GM13976 (cell line): ENCODE measurements at places on chromosomes 4 and X.

GRCh38 chrX:132795181-132795580, 163.2 kb downstream of the HS6ST2 start:
- DNase-seq = no peak

GRCh38 chr4:109040441-109040840, 262.0 kb downstream of the COL25A1 start:
- no peak for DNase-seq

DNA sequence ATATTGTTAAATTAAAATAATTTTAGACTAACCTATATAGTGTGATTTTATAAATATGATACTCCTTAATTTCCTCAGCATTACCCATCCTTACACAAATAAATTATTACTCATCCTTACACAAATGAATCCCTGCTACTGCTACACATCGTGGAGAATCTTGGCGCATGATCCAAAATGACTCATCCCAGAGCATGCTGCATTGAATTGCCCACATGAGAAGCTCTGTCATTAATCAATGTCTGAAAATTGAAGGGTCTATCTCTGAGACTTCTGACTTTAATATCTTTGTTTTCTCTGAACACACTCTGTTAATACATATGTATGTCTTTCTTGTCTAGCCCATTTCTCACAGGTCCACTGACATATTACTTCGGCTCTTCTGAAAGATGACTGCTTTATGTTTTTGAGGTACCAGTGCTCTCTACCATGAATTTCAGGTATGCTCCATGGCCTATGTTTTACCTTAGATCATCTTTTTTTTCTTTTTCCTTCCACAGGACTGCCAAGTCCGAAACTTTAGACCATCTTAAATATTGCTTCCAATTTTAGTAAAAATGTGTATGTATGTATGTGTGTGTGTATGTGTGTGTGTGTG, 15.7 kb upstream of the DUSP21 start:
- no peak for DNase-seq

DNA sequence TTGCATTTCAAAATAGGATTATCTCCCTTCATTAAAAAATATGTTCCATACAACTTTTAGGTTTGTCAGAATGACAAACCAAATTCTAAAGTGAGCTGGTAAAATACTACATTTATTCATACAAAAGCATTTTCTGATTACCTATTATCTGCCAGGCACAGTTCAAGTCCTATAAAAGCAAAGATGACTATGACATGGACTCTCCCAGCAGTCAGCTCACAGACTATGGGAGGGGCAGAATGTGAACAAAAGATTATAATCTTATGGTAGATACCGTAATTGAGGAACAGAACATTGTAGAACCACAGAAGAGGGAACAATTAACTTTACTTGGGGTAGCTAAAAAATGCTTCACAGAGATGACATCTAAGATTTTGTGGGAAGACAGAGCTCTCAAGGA, 12.4 kb downstream of the PAQR3 start:
- DNase-seq = no peak

DNA sequence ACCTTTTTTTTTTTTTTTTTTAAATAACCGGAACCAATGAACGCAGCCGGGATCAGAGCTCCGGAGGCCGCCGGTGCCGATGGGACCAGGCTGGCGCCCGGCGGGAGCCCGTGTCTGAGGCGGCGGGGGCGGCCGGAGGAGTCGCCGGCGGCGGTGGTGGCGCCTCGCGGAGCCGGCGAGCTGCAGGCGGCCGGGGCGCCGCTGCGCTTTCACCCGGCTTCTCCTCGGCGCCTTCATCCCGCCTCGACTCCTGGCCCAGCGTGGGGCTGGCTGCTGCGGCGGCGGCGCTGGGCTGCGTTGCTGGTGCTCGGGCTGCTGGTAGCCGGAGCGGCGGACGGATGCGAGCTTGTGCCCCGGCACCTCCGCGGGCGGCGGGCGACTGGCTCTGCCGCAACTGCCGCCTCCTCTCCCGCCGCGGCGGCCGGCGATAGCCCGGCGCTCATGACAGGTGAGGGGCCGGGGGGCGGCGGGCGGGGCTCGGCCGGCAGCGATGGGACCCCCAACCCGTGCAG, 337 bp downstream of the STIM2 start:
- DNase-seq = peak; percentile 43

DNA sequence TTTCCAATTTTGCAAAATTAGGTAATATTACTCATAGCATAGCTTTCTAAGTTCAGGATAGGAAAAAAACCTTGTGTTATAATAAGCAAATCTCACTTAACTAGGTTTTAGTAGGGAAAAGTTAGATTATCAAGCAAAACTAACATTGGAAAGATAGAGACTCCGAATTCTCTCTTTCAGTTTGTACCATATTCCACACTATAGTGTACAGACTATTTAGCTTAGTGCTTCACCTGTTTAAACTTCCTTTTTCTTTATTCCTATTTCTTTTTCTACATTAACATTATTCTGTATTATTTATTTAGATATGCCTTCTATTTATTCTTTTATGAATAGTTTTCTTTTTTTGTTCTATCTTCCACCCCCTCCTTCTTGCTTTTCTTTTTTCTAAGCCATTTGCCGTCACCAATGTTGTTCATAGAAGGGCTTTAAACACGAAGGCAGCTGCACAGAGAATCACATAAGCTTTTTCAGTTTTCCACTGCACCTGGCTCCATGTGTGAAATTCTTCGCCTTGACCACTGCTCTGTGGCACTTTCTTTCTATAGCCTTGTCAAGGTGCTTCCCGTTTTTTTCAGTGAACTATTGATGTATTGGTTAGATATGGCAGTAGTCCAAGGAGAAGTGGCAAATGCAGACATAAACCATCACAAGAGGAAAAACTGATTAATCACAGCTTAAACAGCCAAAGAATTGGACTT, 8.5 kb downstream of the PCDH10 start:
- DNase-seq = no peak

- no peak for DNase-seq
These were observed 50.3 kb upstream of the GEMIN8 start for GRCh38 chrX:14079891-14080430.

GRCh38 chrX:68190799-68191198, 242.5 kb downstream of the OPHN1 start:
- DNase-seq = no peak

- no peak for DNase-seq
These were observed 10.5 kb downstream of the PTTG2 start for GRCh38 chr4:37970702-37971101.

DNA sequence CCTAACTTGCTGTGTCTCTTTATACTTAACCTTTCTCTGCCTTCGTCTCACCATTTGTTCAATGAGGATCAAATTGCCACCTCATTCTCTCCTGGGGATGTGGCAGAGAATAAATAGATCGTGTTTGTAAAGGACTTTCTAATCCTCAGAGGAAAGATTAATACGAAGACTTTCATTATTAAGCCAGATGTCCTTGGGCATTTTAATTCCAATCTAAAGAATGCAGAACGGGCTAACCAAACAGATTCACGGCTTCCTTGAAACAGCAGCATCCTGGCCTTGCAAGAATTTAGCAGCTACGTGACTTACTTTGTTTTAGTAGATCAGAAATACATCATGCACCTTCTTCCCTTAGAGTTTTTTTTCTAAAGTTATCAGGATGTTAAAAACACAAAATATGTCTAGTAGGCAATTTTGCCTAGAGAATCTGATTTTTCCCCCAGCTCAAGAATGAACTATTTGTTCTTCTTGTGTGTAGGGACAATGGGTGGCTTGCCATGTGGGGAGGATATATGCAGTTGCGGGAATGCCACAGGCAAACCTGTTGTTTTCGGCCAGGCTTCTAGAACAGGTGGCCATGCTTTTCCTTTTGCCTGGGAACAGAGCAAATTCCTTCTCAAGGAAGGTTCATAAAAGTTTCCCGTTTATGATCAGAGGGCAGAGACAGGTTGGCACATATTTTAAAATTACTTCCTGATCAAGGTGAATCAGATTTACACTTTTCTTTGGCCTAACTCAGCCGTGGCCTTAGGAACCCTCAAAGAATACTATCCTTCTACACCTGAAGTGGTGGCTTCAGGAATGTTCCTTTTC, 3.0 kb downstream of the MID1 start:
- DNase-seq = no peak

DNA sequence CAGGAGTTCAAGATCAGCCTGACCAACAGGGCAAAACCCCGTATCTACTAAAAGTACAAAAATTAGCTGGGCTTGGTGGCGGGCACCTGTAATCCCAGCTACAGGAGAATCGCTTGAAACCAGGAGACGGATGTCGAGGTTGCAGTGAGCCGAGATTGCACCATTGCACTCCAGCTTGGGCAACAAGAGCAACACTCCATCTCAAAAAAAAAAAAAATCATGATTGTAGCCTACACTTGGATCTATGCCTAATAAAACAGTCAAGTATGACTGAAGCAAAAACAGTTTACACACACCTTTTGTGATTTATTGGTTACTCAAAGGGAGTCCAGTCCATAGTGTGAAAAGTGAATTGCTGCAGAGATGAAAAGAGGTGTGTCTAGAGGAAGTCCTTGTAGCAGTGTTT, 34.7 kb upstream of the TASL start:
- no peak for DNase-seq

- no peak for DNase-seq
These were observed 8.1 kb downstream of the CPZ start for GRCh38 chr4:8600686-8601085.

- no peak for DNase-seq
These were observed 21.1 kb upstream of the SORBS2 start for GRCh38 chr4:185833055-185833598.

DNA sequence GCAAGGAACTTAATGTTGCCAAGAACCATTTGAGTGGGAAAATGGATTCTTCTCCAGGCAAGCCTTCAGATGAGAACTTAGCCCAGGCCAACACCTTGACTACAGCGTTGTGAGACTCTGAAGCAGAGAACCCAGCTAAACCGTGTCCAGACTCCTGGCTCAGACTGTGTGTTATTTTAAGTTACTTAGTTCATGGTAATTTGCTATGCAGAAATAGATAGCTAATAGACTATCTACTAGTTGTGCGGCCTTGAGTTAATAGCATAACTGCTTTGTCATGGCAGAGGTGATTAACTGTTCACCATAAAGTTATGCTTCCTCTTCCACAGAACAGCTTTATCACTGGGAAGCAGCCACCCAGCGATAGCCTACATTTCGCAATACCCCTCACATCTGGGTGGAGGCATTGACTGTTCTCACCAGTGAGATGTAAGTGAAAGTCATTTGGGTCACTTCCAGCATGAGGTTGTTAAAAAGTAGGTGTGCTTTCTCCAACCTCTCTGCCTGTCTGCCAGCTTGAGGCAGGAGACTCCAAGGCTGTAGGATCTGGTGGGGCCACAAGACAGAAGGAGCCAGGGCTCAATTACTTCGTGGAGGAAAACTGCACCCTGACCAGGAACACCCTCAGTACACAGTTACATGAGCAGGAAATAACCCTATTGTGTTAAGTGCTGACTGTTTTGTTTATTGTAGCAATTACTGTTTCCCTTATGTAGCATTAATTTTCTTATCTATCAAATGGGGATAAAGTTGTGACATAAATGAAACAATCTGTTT, 94.2 kb downstream of the GPAT3 start:
- DNase-seq = no peak

- DNase-seq = no peak
These were observed 61.3 kb downstream of the ANTXR2 start for GRCh38 chr4:80011636-80012236.

GRCh38 chrX:79182071-79182470, 37.6 kb downstream of the GPR174 start:
- DNase-seq = no peak

GRCh38 chr4:34636623-34637022, 1607.7 kb downstream of the ARAP2 start:
- no peak for DNase-seq

DNA sequence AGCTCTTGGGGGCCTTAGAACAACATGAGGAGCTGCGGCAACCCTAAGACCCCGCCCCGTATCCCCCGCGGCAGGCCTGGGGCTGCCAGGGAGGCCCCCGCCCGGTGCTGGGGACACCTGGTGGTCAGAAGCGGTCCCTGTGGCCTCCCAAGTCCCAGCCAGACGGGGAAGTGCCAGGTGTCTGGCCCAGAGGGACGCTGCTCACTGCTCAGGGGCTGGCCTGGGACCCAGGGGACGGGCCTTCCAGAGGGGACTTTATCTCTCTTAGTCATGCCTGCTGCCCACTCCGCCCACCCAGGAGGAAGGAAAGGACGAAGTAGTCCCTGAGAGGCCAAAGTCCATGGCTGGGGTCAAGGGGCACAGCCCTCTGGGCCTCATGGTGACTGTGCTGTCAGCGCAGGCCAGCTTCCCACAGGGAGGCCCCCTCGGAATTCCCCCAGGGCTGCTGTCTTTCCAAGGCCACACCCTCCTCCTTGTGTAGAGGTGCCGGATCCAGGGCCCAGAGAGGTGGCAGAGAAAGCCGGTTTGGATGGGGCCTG, 31.0 kb upstream of the HTRA3 start:
- DNase-seq = peak; percentile 66

GRCh38 chrX:134172588-134173259, 64.3 kb upstream of the CCDC160 start:
- DNase-seq = peak; percentile 25

DNA sequence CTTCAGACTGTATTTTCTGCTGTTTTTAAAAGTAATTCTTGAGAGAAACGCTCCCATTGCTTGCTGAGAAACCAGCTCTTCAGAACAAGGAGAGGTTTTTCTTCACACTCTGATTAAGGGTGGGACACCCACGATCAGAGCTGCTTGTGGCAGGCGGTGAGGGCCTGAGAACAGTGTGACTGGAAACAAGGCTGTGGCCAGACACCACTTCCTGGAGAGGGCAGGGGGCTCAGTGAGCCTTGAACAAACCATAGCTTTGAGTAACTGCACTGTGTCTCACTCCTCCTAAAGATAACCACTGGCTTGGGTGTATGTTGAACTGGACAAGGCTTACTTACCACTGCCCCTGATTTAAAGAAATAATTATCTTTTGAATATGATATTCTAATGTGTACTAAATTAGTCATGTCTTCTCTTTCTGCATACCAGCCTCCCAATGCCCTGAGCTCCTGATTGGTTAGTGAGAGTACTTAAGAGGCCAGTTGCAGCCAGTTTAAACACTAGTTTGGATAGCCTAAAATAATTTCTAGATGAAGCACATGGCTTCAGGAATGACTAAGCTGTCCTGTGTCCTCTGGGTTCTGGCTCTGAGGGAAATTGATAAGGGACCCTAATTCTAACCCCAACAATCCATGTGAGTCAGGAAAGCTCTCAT, 3.7 kb upstream of the GPR82 start:
- DNase-seq = peak; percentile 28

DNA sequence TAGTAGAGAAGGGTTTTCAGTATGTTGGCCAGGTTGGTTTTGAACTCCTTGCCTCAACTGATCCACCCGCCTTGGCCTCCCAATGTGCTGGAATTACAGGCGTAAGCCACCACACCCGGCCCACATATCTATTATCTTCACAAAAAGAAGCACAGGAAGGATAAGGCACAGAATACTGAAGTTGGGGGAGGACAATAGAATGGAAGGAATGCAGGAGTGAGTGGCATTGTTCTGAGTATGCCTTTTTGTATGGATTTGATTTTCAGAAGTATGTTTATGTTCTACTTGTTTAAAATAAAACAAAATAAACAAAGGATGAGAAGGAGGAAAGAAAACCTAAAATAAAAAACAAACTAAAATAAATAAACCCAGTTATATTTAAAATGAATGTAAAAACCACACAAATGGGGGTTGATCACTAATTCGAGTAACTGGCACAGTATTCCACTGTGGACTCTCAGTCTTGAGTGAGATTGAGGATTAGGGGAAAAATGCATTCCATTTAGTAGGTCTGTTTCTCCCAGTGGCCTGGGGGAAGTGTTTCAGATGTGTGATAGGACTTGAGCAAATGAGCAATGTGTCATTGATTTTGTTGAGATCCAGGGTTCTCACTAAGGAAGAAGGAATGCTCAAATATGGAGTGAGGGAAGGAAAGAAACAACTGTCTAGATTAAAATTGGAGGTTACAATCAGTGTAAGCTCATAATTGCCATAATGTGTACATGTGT, 109.0 kb upstream of the C1QTNF7 start:
- no peak for DNase-seq
